ENCODE measurements at places on chromosomes 7 and 10.

DNA sequence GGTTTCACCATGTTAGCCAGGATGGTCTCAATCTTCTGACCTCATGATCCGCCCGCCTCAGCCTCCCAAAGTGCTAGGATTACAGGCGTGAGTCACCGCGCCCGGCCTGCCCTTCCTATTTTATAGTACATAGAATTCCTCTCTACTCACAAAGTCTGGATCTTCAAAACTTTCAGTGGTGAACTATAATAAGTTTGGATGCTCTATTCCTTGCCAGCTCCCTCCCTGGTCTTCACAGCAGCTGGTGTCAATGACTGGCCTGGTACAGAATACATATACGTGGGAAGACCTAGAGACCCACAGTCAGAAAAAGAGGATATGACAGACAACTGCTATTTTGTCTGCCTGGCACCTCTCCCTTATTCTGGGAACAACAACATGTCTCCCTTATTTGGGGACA is 40.8 kb downstream of the ARHGAP12 start:
- DNase-seq = no peak

DNA sequence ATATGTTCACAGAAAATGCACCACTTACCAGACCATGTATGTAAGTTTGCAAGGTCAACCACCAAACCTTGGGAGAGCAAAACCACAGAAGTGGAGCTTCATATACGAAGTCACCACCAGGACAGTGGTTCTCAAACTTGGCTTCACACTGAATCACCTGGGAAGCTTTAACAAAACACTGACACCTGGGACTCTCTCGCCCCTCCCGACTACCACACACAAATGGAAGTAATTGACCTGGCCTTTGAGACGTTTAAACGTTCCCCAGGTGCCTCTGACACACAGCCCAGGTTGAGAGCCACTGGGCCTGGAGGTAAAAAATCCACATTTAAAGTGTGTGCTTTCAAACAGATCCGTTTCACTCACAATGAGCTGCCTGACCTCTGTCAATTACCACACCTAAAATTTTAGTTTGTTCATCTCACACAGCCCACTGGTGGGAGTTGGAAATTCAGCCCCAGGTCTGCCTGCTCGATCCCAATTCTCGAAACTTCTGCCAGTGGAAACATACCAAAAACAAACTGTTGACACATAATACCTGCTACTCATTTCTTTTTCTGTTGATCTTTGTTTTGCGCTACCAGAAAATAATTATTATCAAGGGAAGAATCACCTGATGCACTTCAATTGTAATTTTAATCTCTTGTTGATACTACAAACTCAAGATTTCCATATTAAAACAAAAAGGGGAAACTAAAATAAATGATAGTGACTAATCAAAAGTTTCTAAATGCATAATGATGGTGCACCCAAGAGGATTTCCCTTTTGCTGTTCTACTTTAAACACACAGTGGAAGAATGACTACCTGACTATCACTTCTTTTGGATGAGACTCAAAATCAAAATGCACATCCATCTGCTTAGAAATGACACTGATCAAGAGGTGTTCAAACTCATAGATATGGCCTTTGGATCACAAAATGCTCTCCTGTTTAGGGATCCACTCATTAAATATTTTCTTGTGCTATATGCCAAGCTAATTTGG is 26.6 kb downstream of the CDNF start:
- no peak for DNase-seq

DNA sequence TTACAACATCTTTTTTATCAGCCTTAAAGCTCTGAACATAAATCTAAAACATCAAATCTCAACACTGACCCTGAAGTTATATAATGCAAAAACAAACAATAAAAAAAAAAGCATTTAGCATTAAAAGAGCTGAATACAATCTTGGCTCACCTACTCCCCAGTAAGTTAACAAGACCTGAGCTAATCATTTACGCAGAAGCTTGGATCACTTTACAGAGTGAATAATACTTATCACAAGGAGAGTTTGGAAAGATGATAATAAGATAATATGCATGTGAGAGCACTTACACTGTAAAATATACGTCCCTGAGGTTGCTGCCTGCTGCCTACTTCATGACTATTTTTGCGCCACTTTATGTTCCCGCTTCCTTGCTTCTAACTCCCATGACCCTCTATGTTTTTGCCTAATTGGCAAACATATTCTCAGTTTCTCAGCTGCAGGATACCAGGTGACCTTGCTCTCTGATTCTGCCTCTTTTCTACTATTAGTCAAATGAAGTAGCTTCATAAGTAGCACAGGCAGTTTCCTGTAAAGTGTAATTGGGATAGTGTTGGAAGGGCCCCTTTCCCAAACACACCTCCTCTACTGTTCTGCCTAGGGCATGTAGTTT is 333.6 kb downstream of the LRRTM3 start:
- DNase-seq = no peak

DNA sequence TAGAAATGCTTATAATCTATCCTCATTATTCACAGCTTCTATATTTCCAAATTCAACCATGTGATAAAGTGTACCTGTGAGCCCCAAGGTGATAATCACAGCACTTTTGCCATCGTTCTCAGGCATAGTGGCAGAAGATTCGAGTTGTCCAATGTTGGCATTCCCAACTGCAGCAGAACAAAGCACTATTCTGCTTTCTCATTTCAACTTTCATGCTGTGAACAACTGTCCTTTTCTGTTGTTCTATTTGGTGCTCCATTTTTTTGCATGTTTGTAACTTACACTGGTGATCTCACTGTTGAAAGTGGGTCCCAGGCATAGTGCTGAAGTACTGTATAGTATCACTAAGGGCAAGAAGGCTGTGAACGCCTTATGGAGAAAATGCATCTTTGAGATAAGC is 438.2 kb downstream of the PAXIP1 start:
- DNase-seq = no peak

DNA sequence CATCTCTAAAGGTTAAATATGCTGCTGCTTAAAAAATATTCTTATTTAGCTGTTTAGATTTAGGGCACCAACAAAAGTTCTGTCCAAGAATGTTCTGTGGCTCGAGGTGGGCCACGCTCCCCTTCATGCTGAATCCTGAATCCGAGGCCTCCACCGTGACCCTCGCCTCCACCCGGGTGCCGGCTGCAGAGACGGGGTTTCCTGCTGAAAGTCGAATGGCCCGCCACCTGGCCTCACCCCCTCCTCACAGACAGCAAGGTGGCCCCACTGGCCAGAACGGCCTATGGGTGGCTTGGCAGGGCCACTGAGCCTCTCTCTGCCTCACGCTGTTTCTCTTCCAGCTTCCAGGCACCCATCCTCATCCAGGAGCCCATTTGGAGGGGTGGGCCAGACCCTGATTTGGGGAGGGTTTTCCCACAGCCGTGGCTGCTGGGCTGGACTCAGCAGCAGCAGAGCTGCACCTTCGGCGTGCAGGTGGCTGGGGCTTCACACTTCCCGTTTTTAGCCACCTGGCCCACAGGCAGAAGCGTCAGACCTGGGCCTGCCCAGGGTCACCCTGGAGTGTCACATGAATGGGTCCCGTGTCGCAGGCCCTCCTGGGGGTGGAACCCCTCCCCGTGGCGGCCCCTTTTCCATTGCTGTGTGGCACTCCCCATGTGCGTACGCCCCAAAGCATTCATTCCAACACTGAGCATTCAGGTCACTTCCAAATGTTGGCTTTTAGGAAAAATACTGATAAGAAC is 26.3 kb upstream of the ADGRA1 start:
- DNase-seq = no peak

- DNase-seq = no peak
Observed at GRCh38 chr7:148485618-148486017, 104.9 kb upstream of the C7orf33 start.

GRCh38 chr10:101694674-101695403 is at the start of gene FBXW4:
Gene FBXW4, minus strand, starts transcription at chr10:101695170. Its CDS starts 65 bp downstream, at chr10:101695105.
- DNase-seq = peak; percentile 27

DNA sequence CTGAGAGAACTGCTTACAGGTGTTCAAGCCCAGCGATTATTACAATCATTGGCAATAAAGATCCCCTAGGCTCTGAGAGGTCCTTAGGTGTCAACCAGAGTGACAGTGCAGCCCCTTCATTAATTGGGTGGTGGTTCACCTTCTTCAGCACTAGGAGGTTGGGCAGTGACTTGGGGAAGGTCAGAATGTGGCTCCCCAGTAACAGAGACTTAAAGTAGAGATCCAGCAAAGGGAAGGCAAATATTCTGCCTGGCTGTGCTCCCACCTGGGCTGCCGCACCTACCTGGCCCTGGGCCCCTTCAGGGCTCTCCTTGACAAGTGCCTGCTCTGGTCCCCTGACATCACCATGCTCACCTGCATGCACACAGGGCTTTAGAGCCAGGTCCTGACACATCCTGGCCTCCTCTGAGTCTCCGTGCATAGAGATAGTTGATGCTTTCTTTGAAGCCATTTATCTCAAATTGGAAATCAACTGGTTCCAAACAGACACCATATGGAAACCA is 1.9 kb downstream of the CLRN3 start:
- no peak for DNase-seq

All from NCI-H2107 (cell line).